Stimulated activated CD4-positive, alpha-beta T cell treated with anti-CD3 and anti-CD28 coated beads, Interleukin-1b, Interleukin-23, amount 100 ng/mL, for 1 hour (primary cell): ENCODE measurements at places on chromosomes 7 and 10.

GRCh38 chr7:50147951-50148808, 55.1 kb upstream of the ZPBP start:
- DNase-seq, result no peak

DNA sequence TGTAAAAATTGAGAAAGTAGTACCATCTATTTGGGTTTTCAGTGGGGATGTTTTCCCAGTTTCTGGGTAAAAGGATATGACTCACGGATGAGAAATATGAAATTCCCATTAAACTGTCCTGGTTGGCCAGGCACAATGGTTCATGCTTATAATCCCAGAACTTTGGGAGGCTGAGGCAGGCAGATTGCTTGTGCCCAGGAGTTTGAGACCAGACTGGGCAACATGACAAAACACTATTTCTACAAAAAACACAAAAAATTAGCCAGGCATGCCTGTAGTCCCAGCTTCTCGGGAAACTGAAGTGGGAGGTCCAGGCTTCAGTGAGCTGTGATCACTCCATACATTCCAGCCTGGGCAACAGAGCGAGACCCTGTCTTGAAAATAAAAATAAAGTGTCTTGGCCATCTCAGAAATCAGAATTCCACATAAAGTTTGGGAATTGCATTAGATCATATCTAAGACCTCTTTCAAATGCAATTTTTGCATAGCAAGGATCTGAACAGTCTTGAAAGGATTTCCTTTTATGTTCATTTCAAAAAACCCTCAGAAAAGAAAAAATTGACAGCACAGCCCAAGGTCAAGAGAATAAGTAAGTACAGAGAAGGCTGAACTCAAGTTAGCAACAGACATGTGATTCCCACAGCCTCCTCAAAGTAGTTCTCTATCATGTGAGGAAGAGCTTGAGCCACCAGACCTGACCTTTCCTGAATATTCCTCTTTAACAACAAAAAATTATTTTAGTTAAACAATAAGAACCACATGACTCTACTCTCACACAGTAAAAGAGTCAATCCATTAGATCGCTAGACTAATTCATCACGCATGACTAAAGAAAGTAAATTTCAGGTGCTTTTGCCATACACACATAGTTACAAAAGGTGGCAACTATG, 141.5 kb upstream of the CAV2 start:
- DNase-seq, result no peak

- DNase-seq, result no peak
These were observed 1.6 kb downstream of the HOXA13 start for GRCh38 chr7:27198138-27198841.

DNA sequence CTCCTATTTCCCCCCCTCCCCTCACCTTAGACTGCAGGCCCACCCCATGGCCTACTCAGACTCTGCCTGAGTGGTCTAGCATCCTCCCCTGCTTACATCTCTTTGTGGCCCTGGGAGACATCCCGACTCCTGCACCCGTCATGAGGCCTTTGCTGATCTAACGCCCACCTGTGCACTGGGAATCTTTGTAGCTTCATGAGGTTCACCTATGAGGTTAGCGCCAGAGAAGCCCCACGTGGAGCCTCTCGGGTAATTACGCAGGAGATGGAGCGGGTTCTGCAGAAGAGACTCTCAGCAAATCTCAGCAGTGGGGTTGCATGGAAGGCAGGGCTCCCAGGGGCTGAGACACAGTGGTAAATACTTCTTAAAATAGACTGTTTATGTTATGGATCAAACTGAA, 43.5 kb upstream of the HSPA12A start:
- DNase-seq, result no peak

- DNase-seq, result no peak
These were observed 66.1 kb downstream of the CREM start for GRCh38 chr10:35192645-35193249.

- DNase-seq, result no peak
These were observed 557.0 kb upstream of the IGFBP3 start for GRCh38 chr7:46478046-46478445.

DNA sequence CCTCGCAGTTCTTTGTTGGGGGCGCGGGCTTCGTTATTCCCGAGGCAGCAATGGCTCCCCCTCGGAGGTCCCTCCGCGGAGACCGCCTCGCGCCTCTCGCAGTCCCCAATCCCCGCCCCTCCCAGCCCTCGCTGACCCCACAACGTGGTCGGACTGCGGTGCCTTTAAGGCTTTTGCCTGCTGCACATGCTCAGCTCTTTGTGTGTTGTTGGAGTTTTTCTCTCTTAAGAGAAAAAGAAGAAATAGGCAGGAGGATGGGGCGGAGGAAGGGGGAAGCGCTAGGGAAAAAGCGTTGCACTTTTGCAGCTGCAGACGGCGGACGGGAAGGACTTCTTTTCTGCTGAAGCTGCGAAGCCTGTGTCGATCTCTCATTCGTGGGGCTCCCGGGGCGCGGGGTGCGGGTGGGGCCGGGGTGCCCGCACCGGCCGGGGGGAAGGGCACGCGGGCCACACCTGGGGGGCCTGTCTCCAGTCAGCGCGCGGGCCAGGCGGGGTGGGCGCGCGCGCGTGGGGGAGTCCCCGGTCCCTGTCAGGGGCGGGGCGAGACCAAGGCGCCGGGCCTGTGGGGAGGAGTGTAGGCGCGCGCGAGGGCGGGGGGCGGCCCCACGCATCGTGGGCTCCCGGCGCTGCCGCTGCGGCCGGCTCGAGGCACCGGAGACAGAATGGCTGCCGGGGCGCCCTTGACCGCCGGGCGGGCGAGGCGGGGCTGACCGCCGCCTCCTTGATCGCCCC, 445 bp upstream of the ATRNL1 start:
- DNase-seq, result no peak

DNA sequence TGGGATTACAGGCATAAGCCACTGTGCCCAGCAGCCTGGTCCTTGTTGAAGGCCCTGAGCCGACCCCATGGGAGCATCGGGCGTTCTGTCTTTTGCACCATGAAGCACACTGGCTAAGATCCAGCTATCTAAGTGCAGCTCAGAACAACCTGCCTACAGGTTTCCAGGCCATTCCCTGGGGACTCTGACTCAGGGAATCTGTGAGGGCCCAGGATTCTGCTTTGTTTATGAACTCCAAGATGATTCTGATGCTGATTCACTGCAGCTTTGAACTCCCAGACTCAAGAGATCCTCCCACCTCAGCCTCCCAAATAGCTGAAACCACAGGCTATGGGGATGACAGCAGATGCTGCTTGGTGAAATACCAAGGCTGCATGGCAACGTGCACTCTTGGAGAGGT, 30.2 kb downstream of the NPTX2 start:
- DNase-seq, result no peak

DNA sequence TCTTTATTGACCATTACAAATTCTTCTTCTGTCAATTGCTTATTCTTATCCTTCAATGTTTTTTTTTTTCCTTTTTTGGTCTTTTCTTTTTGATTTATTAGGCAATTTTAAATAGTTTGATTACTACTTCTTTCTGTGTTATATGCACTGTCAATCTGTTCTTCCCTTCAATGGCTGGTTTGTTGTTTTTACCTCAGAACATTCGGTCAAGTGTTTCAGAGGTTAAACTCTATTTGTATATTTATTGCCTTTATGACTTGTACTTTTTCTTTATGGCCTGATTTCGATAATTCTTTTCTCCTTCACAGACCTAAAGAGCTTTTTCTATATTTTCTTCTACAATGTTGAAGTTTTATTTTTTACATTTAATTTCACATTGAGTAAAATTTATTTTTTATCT, 171.5 kb upstream of the AKR1E2 start:
- no peak for DNase-seq
